ENCODE measurements at places on chromosomes 1 and 21.
A peak's percentile ranks its signal among the peaks of the same experiment; 100 is the strongest.

- DNase-seq: no peak
Observed at GRCh38 chr1:246792603-246793002, 68.4 kb downstream of the SCCPDH start.

DNA sequence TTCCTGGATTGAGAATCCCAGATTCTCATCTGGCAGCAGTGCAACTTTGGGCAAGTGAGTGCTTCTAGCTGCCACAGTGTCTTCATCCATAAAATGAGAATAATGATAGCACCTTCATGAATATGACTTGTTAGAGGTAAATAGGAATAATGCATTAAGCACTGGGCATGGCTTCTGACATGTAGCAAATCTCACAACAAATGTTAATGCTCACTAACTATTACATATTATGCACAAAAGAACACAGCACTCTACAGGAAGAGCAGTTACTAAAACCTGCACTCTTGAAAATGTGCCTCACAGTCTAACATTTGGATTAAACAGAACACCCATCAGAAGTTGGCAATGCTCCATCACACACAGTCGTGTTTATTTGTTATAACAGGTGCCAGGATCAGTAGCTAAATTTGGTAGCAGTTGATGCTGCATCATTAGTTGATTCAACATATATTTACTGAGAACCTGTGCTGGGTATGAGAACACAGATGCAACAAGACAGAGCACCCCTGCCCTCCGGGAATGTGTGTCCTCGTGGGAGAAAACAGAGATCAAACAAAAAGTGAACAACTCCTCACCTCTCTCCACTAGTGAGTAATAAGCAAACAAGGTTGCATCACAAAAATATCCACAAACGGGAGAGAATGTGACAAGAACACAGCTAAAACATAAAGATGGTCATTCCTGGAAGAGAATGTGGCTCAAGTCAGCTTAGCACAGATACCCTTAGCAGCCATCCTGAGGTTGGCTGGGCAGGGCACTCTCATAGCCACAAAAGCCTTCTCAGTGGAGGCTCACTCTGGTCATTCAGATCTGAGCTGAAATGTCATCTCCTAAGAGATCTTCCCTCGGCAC is 26.2 kb upstream of the LBR start:
- DNase-seq: peak; percentile 33

- DNase-seq: no peak
Observed at GRCh38 chr1:177273141-177273540, 102.4 kb downstream of the BRINP2 start.

DNA sequence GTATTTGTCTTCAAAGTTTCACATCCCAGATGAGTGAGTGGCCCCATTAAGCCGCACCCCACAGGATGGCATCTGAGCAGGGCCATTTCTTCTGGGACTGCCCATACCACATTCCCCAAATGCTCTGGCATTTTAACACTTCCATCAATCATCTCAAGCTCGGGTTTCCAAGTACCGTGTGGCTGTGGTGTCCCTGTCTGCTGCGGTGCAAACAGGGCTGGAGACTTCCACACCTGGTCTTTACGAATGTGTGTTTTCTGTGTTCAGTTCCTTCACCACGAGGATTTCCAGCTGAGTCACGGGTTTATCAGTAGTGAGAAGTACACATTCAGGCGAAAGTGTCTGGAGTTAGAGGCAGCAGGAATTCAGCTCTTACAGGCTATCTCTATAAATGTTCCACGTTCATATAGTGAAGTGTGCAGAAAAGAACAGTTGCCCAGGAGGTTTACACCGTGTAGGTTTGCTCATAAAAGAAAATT is 195.2 kb downstream of the RHOU start:
- DNase-seq: no peak

GRCh38 chr21:33856893-33857527 is 58.6 kb downstream of the ATP5PO start:
- DNase-seq: no peak

- no peak for DNase-seq
Observed at GRCh38 chr1:162471290-162471853, 26.2 kb upstream of the UHMK1 start.

DNA sequence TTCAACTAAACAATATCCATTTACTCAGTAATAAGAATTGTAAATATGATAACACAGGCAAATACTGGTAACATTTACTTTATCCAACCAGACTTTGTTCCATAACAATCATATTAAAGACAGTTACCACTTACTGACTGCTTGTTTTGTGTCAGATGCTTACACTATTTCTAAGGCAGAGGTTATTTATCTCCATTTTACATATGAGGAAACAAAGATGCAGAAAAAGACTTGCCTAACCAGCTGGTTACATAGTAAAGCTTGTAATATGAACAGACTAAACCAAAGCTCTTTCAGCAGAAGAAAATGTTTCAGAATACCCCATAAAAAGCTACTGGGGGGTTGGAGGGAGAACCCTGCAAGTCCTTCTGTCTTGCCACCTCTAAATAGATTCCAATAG is 180.1 kb downstream of the EIF4G3 start:
- peak; percentile 5 for DNase-seq

GRCh38 chr1:204426971-204427701 is 15.5 kb upstream of the PPP1R15B start:
- DNase-seq: peak; percentile 71

- no peak for DNase-seq
Observed at GRCh38 chr1:46062651-46063319, 69.6 kb downstream of the PIK3R3 start.

DNA sequence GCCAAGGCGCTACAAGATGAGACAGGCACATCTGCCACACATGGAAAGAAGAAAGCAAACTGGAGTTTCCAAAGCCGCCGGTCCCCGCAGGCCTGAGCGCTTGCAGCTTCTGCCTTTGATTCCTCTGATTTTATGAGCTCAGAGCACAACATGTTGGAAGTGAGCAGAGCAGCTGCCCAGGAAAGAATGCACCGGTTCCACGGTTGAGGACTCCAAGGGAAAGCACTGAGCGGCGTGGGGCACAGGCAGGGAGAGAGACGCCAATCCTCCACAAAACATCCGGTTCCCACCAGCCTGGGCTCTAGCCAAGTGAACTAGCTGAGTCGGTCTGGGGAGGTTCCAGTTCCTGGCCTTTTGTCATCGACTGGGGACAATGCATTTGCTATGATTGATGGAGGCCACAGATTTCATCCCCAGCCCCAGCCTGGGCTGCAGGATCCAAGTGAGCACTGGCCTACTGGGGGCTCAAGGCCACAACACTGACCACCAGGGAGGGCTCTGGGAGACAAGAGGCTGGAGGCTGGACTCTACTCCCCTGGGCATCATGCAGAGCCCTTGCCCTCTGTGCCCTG is 253.1 kb upstream of the IRF2BP2 start:
- DNase-seq: peak; percentile 78

DNA sequence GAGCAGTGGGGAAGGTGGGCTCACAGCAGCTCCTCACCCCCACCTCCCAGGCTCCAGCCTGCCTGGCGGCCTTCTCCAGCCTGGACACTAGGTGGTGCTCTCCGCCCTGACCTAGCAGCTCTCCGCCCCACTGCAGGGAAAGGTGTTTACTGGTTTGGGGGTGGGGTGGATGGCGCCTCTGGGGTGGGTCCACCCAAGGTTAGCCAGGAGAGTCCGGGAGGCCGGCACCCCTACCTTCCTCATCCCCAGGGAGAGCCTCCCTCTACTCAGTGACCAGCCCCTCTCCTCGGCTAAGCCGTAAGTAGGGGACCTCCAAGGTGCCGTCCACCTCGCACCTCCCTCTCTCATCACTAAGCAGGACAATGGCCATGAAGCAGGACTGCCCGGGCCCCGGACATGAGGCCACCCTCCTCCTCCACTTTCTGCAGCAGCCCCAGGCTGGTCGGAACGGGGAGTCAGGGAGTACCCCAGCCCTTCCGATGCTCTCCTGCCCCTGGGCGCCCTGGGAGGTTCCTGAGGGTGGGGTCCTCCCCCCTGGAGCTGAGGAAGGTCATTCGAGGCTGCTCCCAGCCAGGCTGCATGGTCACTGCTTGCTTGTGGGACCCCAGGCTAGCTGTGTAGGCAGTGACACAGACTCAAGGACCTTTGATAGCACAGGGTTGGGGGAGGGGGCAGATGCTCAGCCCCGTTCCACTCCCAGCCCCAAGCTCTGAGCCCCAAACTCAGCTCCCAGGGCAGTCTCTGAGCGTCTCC is 101.4 kb upstream of the VAMP3 start:
- peak; percentile 52 for DNase-seq

DNA sequence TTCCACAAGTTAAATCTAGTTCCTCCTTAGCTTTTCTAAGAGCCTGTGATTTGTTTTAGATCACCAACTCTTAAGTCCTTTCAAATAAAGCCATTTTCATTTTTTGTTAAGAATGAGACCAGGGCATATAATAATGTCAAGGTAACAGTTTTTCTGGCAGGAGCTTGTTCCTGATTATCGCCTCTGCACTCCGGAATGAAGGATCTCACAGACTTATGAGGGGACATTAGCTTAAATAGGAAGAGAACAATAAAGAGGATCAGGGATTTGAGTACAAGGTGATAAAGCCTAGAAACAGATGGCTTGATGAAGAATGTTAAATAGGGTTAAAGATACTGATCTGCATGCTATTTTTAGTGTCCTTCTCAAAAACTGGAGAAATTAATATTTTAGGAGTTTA is 13.6 kb upstream of the OTUD7B start:
- no peak for DNase-seq

DNA sequence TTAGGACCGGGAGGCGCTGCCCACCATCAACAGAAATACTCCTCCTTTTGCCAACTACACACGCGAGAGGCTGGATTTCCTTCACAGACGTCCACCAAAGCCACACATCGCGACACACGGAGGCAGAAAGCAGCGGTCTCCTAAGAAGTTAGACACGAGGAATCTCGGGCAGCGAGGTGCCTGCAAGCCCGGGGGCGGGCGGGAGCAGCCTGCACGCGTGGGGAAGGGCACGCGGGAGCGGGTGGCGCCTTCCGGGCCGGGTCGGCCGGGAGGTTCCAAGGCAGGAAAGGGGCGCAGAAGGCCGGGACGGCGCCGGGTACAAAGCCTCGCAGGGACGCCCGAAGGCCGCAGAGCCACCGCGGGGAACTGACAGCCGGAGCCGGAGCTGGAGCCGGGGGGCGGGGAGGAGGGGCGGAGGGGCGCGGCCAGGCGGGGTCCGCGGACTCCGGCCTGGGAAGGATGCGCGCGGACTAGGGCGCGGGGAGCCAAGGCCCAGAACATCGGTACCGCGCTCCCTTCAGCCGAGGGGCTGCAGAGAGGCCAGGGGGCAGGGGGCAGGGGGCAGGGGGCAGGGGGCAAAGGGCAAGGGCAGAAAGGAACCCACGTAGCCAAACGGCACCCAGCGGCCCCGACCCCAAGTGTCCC is 722 bp downstream of the NPHP4 start:
- peak; percentile 53 for DNase-seq

- no peak for DNase-seq
Observed at GRCh38 chr21:42401154-42401553, 2.5 kb upstream of the UBASH3A start.

GRCh38 chr1:201566933-201567801 is 28.2 kb downstream of the NAV1 start:
- DNase-seq: no peak

DNA sequence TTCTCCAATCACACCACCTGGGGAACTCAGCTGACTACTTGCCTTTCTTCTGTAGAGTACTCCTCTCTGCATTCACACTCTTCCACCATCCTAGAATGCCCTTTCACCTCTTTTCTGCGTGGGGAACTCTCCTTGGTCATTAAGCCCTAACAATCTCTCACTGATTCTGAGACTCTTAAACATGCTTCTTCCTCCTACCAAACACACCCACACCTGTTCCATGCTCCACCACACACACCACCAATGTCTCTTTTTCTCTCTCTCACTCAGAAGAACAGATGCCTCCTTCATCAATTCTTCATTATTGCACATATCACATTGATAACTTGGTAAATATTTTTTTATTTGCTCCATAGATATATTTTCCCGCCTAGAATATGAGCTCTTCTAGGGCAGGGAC is 53.6 kb downstream of the WARS2 start:
- no peak for DNase-seq

DNA sequence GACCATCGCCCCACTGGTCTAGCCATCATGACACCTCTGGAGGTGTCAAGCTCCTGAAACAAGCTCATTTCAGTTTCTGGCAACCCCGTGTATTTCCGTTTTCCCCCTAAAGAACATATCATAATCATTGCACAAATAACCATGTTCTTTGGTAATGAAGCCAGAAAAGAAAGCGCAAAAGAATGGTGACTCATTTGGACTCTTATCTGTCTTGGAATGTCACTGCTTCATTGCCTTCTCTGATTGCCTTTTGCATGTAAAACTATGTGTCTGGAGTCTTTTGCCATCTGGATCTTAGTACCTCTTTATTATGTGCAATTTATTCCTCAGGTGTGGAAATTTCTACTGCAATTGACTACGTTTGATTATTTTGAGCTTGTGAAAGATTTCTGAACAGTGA is 110.5 kb downstream of the COLGALT2 start:
- DNase-seq: no peak

DNA sequence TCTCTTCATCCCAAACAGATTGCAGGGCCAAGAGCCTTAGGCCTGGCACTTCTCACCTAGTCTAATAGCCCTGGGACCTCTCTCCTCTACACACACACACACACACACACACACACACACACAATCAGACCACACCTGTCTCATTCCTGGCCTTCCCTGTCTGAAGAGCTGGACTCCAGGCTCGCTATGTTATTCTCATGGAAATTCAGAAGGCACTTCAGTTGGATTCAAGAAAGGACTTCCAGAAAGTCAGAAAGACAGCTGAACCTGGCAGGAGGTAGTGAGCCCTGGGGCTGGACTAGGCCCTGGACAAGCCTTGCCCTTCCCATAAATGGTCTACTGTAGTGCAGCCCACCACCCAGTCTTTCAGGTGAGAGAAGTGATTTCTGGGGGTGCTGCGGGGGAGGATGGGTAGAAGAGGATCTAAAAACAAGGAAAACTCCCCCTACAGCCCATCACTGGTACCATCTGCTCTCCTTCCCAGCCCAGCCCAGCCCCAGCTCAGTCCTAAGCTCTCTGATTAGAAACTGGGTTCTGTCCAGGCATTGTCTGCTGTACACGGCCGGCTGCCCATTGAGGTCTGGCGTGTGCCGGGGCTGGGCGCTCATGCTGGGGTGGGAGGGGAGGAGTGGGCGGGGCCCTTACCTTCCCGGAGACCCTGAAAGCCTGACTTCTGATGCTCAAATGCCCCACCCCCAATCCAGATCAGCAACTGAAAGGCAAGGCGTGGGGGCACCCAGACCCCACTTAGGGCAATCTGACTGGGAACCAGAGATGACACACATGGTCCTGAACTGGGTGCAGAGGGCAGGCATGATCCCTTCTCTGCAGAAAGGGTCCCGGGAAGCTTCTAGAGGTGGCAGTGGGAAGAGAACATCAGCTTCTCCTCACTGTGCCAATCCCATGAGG is 2.5 kb downstream of the KIF21B start:
- peak; percentile 33 for DNase-seq

- no peak for DNase-seq
Observed at GRCh38 chr21:24395320-24395923, 1211.9 kb downstream of the MRPL39 start.

- no peak for DNase-seq
Observed at GRCh38 chr1:36879613-36880012, 154.7 kb downstream of the GRIK3 start.
